ENCODE measurements at places on chromosomes 2 and 18.

DNA sequence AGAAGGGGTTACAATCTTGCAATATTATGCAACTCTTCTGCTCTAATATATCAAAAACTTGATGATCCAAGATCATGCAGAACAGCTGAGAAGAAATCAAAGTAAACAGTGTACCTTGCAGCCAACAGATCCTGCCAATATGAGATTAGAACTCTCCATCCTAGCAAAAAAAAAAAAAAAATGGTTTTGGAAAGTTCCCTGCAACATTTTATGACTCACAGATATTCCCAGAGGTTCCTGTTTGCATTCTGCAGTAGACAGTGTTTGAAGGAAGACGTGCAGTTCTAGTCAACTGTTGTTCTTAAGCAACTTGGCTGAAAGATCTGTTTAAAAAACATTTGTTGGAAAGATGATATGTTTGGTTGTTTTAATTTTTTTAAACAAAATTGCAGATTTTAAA lies 103.6 kb upstream of the WDR75 start:
- no peak for DNase-seq

- no peak for DNase-seq
Observed at GRCh38 chr18:63062246-63062645, 257.3 kb downstream of the BCL2 start.

GRCh38 chr18:58542426-58543159 lies 86.3 kb downstream of the ALPK2 start:
- DNase-seq = no peak

DNA sequence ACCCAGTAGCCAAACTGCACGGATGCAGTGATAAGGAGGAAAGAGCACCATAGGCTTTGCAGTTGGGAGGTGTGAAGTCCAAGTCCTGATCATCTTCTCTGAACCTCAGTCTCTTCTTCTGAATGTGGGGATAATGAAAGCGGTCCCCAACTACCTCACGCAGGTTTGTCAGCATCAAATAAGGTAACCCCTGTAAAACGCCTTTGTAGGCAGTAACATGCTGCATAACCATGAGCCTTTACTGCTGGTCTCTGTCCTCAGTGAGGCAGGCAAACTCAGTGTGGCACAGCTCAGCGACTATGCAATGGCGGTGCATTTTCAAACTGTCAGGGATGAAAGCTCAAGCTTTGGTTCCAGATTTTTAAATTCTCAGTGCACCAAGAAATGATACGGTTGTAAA lies 46.1 kb downstream of the DNMT3A start:
- DNase-seq = no peak

- no peak for DNase-seq
Observed at GRCh38 chr2:187612857-187613256, 58.6 kb upstream of the TFPI start.

DNA sequence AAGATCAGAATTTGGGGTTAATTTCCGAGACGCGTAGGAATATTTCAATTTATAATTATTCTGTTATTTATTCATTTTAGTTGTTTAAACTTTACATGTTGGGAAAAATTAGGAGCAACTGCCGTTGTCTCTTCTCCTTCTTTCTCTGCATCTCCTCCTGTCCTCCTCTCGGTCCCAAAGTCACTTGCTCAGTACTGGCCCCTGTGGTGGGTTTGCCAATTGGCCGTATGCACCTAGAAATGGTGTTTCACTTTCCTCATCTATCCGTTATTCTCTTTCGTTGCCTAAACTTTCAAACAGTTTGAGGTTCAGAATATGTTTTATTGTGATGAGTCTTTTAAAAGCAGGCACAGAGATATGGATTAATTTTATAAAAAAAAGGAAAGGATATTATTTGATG lies 517.9 kb downstream of the PLCL1 start:
- DNase-seq = no peak

DNA sequence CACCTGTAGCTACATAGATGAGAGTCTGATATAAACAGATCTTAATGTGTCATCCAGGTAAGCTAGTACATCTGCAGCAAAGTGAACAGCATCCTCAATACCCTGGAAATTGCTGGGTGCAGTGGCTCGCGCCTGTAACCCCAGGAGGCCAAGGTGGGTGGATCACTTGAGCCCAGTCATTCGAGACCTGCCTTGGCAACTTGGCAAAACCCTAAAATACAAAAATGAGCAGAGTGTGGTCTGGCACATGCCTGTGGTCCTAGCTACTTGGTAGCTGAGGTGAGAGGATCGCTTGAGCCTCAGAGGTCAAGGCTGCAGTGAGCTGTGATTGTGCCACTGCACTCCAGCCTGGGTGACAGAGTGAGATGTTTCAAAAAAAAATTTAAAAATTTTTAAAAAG lies 233.9 kb upstream of the SP5 start:
- no peak for DNase-seq

DNA sequence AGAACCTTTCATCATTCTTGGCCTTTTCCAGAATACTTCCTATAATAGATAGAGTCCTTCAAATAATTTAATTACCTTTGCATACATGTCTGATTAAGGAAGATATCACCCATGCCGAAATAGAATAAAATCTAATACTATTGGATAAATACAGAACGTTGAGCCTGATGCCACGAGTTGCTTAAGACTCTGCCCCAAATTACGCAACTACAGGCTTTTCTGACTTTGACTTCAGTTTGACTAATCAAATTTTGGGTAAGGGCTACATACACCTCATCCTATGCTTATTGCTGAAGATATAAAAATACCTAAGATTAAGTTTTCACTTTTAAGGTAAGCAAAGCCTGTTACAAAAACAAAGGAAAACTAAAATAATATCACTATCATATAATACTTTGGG lies 1065.1 kb upstream of the NRXN1 start:
- DNase-seq = no peak

DNA sequence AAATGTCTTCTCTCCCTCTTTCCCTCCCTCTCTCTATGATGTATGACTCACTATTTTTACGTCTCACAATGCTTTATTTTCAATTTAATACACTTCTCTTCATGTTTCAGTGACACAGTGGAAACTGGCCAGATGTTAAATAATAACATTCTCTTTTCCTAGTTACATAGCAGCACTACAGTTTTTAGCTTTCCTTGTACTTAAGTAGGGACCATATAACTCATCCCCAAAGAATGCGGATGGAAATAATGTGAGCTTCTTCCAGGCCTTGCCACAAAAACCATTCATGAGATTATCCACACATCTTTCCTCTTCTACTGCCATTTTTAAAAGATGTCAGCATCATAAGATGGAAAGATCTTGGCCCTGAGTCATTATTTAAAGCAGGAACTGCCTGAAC lies 789.4 kb downstream of the LRP1B start:
- DNase-seq = no peak

DNA sequence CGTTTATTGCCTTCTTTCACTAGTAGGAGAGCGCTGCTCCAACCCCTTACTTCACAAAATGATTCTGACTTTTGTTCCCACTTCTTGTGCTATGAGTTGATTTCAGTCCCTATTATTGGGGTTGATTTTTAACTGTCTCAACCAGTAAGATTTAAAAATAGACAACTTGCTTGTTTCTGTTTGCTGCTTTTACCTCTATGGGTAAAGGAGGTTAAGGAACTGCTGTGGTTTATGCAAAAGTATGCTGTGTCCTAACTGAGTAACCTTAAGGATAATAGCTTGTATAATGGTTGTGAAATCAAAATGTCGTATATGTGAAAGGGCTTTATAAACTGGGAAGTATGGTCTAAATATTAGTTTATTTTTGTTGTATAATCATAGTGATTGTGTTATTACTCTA lies 22.6 kb downstream of the ALMS1 start:
- no peak for DNase-seq

Measured in right lobe of liver (tissue), 6 donors.